ENCODE measurements at places on chromosomes 3 and 15. TPM values are rescaled to one million over a fixed set of nuclear protein-coding genes. Genes with fewer than 3 reads are reported as not detected.

The TRIM42 gene
- total RNA-seq, result not detected

The LYSMD4 gene
- total RNA-seq, result 4.6 TPM

The SLC27A2 gene
- 32.2 TPM for total RNA-seq

The SKOR1 gene
- 0.07 TPM for total RNA-seq

The MESP1 gene
- total RNA-seq, result 5.5 TPM

The ANKUB1 gene
- total RNA-seq, result not detected

The MCF2L2 gene
- 0.07 TPM for total RNA-seq

The FOXB1 gene
- total RNA-seq, result not detected

The MAPK6 gene
- 50.7 TPM for total RNA-seq

The TRAT1 gene
- not detected for total RNA-seq

The PEX5L gene
- not detected for total RNA-seq
